ENCODE measurements at places on chromosomes 5 and 9. TPM values are rescaled to one million over a fixed set of nuclear protein-coding genes. Genes with fewer than 3 reads are reported as not detected.

The AQP3 gene
- 2.6 TPM for total RNA-seq

The PDE6A gene
- total RNA-seq = not detected

The SOHLH1 gene
- not detected for total RNA-seq

The MUSK gene
- total RNA-seq = not detected

The SLC36A3 gene
- not detected for total RNA-seq

The FAT2 gene
- total RNA-seq = 0.30 TPM

The C9orf152 gene
- not detected for total RNA-seq

The ENTPD8 gene
- 0.48 TPM for total RNA-seq

The RANBP3L gene
- not detected for total RNA-seq

- DNase-seq = no peak
Measured at GRCh38 chr5:1050423-1051365, 42.1 kb downstream of the NKD2 start.

DNA sequence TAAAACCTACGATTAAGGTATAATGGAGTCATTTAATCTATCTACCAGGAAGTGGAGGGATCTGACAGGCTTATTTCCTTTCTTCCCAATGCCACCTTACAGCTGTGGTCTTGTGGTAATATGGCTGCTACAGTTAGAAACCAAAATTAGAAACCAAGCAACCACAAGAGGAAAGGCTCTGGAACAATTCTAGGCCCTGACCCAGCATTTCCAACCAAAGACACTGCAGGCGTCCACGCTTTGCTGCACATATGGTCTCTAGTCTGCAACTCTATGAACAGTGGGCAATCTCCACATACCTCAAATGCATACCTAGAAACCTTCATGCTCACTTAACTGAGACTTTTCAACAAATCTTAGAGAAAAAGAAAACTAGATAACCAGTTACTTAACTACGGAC is 339.1 kb downstream of the NFIB start:
- DNase-seq = no peak

DNA sequence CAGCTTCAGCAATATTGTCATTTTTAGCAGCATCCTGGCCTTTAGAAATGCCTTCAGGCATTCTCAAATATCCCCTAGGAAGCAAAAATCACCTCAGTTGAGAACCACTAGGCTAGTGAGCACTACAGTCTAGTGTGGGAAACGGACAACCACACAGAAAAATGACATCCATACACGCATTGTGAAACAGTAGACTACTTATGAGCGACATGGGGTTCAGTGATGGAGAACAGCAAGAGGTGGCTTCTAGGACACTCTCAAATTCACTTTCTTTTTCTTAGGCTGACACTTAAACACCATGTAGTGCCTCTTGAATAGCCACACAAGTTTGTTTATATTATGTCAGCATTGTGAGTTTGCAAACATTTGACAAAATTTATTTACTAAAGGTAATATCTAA is 203.0 kb downstream of the KDM4C start:
- no peak for DNase-seq

GRCh38 chr9:10062629-10063395 is 550.0 kb downstream of the PTPRD start:
- DNase-seq = no peak

GRCh38 chr5:177327539-177328522 is 16.1 kb upstream of the MXD3 start:
- no peak for DNase-seq

DNA sequence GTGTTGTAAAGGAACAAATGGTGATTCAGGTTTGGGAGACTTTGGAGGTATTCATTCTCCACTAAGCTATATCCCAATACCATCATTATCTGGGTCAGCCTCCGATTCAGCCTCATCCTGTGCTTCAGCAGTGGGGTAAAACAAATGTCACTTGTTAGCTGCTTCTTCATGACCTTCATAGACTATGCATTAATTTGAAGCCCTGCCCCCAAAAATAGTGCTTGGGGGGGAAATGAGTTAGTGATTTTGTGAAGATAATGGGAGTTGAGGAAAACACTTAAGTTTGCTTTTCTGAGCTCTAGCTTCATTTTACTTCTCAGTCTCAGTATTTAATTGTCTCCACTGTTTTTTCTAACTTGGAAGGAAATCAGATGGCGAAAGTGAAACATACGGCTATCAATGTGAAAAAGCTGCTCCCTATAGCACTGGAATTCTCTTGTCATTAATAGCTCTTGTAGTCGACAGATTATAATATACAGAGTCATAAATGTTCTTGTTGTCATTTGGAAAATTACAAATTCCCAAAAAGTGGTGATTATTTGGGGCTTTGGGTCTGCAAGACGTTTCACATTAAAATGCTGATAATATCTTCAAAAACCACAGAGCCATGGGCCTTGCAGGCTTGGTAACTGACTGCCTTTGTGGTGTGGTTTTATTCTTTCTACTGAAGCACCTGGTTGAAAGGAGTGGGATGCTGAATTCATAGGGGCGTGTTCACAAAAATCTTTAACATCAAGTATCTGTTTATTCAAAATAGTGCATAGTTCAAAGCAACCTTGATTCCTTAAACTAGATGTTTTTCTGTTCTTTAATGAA is 40.0 kb downstream of the PIK3R1 start:
- no peak for DNase-seq

DNA sequence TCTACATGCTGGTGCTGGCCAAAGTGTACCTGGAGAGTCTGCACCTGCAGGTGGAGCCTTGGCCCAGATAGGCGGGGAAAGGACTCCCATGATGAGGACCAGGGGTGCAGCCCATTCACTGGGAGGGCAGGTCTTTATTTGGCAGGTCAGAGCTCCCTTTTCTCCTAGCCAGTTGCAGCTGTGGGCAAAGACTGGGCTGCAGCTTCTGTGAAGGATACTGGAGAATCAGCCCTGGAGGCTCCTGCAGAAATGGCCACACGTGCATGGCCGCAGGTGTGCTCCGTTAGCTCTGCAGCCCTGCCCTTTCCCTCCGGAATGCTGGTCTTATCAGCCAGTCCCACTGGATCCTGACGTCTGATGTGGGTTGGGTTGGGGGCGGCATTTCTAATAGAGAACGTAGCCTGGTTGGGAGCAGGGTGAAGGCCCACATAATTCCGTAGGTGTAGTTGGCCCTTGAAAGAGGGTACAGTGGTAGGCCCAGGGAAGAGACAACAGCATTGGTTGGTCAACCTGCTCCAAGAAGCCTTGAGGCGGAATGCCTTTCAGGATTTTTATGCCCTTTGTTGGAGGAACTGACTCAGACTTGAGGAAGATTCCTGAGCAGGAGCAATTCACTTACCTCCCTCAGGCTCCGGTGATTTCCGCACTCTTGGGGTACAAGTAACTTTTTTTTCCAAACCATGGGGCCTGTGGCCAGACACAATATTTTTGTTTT is 22.0 kb upstream of the TIFAB start:
- no peak for DNase-seq

GRCh38 chr5:15326471-15326870 is 173.5 kb upstream of the FBXL7 start:
- DNase-seq = no peak

DNA sequence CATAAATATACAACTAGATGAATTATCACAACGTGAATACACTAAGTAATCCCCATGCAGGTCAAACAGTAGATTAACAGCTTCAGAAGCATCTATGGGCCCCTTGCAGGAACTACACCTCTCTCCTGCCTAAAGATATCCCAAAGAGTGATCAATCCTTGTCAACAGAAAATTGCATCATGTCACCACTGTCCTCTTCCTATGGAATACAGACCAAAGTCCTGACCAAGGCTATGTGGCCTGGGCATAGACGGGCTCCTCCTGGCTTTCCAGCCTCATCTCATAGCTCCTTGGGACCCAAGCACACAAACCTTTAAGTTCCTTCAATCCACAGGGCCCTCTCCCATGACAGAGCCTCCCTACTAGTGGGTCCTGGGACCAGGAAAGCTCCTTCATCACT is 25.3 kb downstream of the NIPAL4 start:
- no peak for DNase-seq
